ENCODE measurements at places on chromosomes 6 and 20.
A peak's percentile ranks its signal among the peaks of the same experiment; 100 is the strongest.

DNA sequence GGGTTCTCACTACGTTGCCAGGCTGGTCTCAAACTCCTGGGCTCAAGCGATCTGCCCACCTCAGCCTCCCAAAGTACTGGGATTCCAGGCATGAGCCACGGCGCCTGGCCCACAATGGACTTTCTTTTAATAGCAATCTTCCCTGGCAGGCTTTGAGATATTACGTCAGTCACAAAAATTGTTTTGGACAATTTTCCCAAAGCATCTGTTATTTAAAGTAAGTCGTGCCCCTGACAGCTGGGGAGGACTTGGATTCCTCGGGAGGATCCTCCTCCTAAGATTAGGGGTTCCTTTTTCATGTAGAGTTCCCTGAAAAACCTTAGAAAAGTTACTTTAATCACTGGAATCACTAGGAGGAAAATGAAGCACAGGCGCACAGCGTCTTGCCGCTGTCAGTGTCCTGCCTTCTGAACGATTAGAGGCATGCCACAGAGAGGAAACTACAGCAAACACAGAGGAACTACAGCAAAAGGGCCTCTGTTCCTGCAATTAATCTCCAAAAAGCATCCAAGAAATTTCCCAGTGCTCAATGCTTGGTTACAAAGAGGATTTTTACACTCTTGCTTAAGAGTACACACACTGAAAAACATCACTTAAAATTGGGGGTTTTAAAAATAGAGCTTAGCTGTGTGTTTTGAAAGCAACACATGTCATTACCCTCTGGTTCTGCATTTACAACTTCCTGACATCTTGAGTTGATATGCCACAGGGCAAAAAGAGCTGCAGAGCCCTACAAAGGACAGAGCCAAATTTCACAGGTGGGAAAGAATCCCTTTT, 4.5 kb downstream of the ACSS1 start:
- no peak for DNase-seq

- DNase-seq: no peak
Observed at GRCh38 chr6:85096976-85097375, 332.6 kb upstream of the TBX18 start.

- no peak for DNase-seq
Observed at GRCh38 chr6:111175109-111175508, 87.8 kb downstream of the SLC16A10 start.

DNA sequence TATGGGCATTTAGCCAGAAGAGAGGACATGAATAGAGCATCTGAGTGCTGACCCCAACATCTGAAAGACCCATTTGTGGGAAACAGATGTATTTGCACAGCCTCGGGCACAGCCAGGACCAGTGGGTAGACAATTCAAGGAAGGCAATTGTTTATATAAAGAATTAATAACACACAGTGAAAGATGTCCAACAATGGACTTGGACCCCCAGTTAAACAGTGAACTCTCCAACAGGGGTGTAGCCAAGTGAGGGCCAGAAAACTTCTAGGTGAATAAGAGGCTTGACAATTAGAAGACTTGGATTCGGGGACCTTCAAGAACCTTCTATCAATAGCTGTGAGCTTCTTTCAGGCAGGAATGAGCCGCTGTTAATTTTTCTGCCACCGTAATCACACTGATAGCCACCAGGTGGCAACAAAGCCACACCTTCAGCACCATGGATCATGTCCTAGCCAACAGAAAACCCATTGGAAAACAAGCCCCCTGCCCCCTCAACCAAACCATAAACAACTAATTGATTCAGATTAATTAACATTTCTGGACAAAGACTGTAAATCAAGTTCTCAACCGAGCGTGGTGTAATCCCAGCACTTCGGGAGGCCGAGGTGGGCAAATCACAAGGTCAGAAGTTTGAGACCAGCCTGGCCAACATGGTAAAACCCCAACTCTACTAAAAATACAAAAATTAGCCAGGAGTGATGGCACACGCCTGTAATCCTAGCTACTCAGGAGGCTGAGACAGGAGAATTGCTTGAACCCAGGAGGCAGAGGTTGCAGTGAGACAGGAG, 8.8 kb upstream of the SRSF6 start:
- DNase-seq: peak; percentile 56

- peak; percentile 38 for DNase-seq
Observed at GRCh38 chr20:34834459-34834893, 9.0 kb upstream of the NCOA6 start.

- peak; percentile 56 for DNase-seq
Observed at GRCh38 chr6:35919085-35919826, 1.6 kb downstream of the SRPK1 start.

DNA sequence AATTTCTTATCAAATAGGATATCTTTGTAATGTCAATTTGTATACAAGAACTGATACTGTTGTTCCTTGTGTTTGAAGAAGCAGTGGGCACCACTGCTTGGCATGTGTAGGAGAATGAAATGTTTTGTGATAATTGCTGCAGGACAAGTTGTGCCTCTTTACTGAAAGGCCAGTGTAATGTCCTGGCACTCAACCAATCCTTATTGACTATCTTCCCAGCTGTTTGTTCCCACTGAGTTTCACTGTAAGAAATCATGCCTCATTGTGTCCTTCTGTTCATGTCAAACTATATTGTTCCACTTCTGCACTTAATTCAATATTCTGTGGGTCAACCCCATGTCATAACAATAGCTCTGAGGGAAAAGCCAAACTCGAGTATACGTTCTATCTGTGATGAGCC, 136.1 kb upstream of the FAM83B start:
- DNase-seq: no peak

- DNase-seq: no peak
Observed at GRCh38 chr6:24183584-24183983, 57.6 kb downstream of the NRSN1 start.

DNA sequence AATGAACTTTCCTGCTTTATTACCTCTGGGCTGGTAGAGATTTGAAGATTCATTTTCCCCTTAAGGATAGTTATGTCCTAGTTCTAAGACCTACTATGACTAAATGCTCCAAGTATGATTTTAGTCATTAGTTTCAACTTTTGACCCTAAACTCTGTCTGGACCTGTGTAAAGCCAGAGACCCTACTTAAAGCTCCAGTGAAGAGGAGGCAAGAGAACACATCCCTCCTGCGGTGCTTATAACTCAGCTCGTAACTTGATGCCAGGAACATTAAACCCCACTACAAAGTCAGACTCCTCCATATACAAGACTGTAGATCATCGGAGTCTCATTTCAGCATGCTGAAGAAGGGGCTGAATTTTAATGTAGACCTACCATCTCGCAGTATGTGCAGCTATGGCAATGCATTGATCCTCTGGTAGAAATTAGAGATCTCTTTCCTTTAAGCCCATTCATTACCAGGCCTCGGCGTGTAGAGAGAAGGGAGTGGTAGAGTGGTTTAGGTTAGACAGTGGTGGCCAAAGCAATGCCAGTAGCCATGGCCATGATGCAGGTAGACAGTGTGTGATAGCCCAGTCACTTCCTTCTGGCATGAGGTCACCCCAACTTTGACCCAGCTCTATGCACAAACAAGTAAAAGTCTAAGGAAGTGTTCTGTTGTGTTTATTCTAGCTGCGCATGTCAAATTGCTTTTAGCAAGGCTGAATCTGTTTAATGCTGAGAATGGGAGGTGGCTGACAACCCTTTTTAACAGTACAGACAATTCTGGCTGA, 34.8 kb upstream of the MYB start:
- DNase-seq: no peak

DNA sequence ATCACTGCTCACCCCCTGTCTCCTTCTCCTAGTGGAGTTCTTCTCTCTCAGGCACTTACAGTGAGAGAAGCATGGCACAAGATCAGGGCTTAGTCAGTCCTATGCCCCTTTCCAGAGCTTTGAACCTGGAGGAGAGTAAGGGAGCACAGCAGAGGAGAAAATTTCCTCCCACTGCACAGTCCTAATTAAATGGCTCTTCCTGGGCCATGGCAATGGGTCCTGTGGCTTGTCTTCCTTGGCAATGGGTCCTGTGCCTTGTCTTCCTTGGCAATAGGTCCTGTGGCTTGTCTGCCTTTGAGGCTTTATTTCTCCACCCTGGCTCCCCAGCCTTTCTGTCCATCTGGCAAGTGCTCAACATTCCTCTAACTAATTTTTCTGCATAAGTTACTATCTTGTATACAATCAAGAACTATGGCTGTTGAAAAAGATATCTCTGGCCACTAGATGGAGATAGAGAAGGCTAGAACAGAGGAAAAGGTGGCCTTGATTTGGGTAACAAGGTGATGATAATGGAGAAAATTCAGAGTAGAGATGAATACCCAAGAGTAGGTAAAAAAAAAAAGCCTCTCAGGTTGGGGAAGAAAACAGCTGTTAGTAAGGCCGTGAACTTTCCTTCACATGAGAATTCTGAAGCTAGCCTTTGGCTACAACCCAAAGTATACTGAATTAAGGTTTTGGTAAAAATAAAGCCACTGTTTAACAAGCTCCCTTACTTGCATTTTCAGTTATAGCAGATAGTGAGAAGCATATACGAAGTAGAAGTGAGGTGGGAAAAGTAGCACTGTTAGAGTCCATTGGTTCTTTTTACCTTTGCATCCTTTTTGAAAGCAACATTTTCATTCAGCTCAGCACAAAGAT, 504.9 kb downstream of the DOK5 start:
- DNase-seq: peak; percentile 22

DNA sequence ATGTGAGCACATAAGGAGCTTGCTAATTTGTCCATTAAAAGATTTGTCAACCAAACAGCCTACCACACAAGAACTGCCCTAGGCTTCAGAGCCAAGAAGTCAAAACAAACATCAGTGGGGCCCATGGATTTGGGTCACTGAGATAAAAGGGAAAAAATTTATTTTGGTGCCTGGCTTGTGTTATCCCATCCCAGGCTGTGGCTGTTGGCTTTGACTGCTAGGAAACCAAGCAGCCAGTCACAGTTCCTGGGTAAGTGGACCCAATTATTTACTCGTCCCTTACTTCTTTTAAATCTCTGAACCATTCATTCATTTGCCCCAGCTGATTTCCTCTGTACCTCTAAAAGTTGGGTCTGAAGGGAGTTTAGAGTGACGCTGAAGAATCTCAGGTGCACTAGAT, 41.3 kb downstream of the EDN1 start:
- DNase-seq: no peak

DNA sequence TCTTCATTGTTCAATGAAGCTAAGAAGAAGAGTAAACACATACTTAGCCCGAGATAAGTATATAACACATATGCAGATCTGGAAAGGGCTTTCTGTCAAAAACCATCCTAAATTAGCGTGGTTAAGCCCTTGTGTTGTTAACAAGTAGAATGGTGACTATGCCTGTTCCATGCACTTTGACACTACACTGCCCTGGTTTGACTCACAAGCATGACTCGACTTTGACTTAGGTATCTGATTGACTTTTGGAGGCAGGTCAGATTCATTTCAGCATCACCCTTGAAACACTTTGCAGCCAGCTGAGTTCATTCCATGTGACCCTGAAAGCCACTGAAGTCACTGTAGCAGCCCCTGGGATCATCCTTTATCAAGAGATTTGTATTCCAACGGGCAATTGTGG, 239.8 kb downstream of the TBX18 start:
- DNase-seq: no peak

- no peak for DNase-seq
Observed at GRCh38 chr20:37797669-37798175, 103.9 kb downstream of the CTNNBL1 start.

DNA sequence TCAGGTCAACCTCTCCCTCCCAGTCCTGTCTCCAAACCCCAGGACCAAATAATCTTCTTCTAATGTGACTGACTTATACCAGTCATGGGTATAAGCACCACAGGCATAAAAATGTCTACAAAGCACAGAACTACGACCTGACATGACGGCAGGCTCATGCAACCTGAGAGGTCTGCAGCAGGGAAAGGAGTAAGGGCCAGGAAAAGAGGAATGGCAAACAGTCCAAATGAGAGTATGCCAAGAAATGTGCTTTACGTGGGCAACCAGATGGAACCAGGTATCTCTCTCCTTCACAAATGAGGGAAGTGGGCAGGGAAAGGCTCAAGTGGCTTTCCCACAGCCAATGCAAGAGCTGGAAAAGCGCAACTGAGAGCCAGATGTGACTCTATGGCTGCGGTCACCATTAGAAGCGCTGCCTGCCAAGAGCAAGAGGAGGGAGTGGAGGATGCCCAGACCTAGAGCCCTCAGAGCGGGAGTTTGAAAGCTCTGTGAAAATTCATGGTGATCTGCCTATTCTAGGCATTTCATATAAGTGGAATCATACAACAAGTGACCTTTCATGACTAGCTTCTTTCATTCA, 6.0 kb downstream of the APMAP start:
- DNase-seq: no peak

DNA sequence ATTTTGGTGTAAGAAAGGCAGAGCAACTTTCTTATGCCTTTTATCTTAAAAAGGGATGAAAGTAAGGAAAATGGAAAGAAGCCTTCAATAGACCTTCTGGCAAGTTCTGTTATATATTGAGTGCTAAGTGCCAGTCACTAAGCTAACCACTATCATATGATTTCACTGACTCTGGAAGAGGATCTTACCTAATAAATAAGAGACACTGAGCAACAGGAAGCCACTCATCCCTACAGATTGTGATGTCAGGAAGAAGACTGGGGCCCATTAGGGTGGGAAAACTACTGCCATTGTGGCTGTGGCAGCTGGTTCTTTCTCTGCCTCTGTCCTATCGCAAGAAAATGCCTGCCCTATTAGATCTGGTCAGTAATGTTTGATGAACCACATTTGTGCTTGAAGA, 89.6 kb downstream of the AIG1 start:
- no peak for DNase-seq

DNA sequence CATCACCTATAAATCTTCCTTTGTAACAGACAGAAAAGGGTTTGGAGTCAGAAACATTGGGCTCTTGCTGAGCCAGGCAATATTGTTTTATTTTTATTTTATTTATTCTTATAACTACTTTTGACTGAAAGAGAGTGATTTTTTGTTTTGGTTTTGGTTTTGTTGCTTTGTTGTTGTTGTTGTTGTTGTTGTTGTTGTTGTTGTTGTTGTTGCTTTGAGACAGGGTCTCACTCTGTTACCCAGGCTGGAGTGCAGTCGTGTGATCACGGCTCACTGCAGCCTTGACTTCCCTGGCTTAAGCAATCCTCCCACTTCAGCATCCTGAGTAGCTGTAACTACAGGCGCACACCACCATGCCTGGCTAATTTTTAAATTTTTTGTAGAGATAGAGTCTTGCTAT, 15.0 kb upstream of the SLC13A3 start:
- no peak for DNase-seq

DNA sequence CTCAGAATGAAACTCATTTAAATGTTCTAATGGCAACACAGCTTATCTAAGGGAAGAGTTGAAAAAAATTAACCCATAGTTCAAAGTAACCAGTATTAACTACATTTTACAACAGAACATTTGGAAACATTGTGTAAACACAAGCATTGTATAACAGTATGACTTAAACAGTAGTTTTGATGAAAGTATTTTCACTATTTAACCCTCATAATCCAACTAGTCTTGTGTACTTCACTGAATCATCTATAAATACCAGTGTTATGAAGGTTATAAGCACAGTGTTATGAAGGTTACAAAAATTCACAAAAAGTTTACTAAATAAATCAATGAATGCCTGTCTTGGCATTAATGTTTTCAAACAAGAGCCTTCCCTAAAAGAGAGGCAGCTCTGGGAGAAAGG, 66.5 kb downstream of the REV3L start:
- DNase-seq: no peak

GRCh38 chr6:33967966-33968724, 164.3 kb upstream of the MLN start:
- DNase-seq: no peak

- DNase-seq: no peak
Observed at GRCh38 chr6:13404228-13404891, 76.0 kb upstream of the TBC1D7 start.

Measured in RPMI8226 (cell line).